Articular chondrocyte of knee joint (primary cell): ENCODE measurements at places on chromosomes 5 and 9. TPM values are rescaled to one million over a fixed set of nuclear protein-coding genes. Genes with fewer than 3 reads are reported as not detected.

The IL9 gene
- total RNA-seq, result not detected in 2 replicates

The INSL4 gene
- not detected in 2 replicates for total RNA-seq

The ARID3C gene
- 0.26 TPM in 1 of 2 replicates, not detected in the other for total RNA-seq

The STK10 gene
- total RNA-seq, result 24.3 and 28.0 TPM in 2 replicates

The FAM151B gene
- 13.7 and 14.6 TPM in 2 replicates for total RNA-seq

The BAAT gene
- total RNA-seq, result not detected in 2 replicates

The SLC6A7 gene
- total RNA-seq, result not detected in 2 replicates

The CNTNAP3B gene
- 0.26 and 2.8 TPM in 2 replicates for total RNA-seq

The IRX4 gene
- not detected in 2 replicates for total RNA-seq

The PROP1 gene
- total RNA-seq, result not detected in 2 replicates

The GFI1B gene
- total RNA-seq, result 0.11 TPM in 1 of 2 replicates, not detected in the other

The TMEM38B gene
- total RNA-seq, result 20.2 and 20.8 TPM in 2 replicates

The SLIT3 gene
- total RNA-seq, result 1.5 and 1.7 TPM in 2 replicates

The PRSS3 gene
- total RNA-seq, result 0.32 and 0.39 TPM in 2 replicates

The FGFR4 gene
- 0.11 and 0.26 TPM in 2 replicates for total RNA-seq

The IFNA14 gene
- total RNA-seq, result not detected in 2 replicates

The GABRA1 gene
- not detected in 2 replicates for total RNA-seq

The PCDHGA4 gene
- total RNA-seq, result 6.7 and 8.9 TPM in 2 replicates

The ACOT12 gene
- not detected in 2 replicates for total RNA-seq
